SHP77 treated with DMSO at 0.1 percent for 48 hours (cell line): ENCODE measurements at places on chromosomes 3 and 15.

DNA sequence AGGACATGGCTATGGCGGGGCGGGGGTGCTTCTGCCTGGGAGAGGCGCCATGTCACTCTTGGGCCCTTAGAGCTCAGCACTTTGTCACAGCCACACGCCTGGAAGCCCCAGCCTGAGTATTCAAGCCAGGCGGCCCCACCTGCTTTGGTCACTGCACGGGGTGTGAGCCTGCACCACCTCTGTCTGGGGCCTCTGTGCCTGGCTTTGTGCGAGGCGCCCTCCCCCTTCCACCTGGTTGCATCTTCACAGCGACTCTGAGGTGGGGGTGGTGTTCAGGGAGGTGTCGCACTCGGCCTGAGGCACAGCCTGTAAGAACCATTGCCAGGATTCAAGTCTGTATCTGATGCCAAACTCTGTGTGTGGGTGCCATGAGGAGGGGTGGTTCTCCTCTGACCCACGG is 24.1 kb downstream of the ACAD9 start:
- no peak for DNase-seq

DNA sequence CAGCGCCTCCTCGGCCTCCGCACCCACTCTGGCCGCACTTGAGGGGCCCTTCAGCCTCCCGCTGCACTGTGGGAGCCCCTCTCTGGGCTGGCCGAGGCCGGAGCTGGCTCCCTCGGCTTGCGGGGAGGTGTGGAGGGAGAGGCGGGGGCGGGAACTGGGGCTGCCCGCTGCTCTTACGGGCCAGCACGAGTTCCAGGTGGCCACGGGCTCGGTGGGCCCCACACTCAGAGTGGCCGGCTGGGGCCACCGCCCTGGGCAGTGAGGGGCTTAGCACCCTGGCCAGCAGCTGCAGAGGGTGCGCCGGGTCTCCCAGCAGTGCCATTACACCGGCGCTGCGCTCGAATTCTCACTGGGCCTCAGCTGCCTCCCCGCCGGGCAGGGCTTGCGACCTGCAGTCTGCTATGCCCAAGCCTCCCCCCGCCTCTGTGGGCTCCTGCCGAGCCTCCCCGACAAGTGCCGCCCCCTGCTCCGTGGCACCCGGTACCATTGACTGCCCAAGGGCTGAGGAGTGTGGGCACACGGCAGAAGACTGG is 167.1 kb upstream of the PLSCR5 start:
- no peak for DNase-seq

DNA sequence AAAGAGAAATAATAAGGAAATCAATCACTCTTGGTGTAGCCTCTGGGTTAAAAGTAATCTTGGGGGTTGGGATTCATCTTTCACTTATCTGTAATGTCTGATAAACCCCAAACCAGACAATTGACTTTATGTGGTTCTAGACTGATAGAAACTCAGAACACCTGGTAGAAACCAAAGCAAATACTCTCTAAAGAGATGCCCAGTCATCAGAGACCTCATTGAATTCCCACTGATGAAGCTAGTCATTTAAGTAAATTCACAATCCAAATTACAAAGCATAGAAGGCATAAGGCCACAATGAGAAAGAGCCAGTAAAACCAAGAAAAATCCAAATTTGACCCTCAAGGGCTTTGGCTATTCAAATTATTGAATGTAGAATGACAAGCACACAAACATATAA is 250.6 kb downstream of the MBNL1 start:
- DNase-seq, result no peak

DNA sequence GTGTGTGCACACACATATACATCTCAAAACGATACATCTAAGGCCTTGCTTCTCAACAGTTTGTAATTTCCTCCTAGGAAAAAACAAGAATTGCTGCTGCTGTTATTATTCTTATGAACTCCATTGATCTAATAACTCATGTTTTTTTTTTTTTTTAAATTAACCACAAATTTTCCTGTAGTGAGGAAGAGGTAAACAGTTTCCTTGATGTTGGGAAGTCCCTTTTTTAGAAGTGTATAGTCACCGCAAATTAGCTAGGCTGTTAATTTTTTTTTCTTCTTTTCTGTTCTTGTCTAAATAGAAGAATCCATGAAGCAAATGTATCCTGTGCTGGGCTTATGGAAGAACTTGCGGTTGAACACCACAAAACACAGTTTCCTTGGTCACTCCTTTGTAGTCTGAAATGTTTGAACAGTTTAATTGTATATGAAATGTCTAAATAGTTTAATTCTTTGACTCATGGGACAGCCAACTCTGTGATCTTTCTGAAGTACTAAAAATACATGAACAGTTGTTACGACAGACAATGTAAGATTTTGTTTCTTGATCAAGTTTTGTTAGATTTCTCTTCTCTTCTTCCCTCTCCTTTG is 64.5 kb downstream of the MITF start:
- DNase-seq, result no peak

DNA sequence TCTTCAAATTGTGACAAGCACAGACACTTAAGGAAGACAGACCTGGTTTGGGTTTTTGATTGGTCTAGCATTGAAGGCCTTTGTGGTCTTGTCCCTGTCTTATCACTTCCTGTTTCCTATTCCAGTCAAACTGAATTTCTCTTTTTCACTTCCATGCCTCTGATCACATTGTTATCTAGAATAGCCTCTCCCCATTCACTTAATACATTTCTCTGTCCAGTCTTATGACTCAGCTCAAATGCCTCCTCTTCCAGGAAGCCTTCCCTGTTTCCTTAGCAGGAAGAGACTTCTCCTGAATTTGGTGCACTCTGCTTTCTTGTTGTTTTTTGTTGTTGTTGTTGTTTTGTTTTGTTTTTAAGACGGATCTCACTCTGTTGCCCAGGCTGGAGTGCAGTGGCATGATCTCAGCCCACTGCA is 45.5 kb downstream of the LIMD1 start:
- no peak for DNase-seq

DNA sequence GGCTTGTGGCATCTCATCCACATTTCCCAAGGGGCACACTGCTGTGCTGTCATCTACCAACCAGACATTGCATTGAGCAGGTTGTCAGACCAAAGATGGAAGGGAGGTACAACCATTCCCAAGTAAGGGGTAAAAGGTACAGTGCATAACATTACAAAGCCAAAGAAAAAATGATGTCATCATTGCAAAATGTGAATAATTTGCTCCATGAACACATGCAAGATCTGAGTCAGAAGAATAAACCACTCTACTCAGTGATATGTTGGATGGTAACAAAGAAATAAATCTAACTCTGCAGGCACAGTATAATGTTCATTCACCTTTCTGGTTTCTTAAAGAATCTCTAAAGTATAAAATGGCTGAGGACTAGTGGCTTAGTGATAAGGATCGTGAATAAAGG is 202.7 kb downstream of the MAGI1 start:
- DNase-seq, result no peak

DNA sequence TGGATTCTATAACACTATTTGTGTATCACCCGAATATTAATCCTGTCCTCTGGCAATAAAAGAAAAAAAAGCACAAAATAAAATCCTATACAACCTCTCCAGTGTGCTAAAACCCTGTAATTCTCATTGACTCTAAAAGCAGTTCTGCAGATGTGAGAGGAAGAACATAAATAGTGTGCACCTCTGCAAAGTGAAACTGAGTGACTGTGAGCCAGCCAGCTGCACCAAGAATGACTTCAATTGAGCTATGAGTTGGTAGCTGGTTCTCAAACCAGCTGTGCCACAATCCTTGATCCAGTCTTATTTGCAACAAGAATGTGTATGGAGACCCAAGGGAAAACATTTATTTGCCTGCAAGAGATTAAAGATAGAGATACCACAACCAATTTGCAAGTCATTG is 31.2 kb upstream of the COL8A1 start:
- no peak for DNase-seq

DNA sequence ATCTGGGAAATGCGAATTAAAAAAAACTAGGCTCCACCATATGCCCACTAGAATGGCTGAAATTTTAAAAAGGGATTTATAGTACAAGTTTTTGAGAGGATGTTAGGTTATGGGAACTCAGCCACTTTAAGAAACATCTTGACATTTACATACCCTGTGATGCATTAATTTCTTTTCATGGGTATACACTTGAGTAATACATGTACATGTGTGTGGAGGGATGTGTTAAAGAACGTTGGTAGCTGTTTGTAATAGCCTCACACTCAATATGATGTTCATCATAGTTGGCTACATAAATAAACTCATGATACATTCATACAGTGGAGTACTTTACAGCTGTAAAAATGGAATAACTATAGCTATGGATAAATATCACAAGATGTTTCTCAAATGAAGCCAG is 40.9 kb downstream of the MEF2A start:
- DNase-seq, result no peak

GRCh38 chr3:195102609-195103467 is 168.1 kb downstream of the XXYLT1 start:
- no peak for DNase-seq

DNA sequence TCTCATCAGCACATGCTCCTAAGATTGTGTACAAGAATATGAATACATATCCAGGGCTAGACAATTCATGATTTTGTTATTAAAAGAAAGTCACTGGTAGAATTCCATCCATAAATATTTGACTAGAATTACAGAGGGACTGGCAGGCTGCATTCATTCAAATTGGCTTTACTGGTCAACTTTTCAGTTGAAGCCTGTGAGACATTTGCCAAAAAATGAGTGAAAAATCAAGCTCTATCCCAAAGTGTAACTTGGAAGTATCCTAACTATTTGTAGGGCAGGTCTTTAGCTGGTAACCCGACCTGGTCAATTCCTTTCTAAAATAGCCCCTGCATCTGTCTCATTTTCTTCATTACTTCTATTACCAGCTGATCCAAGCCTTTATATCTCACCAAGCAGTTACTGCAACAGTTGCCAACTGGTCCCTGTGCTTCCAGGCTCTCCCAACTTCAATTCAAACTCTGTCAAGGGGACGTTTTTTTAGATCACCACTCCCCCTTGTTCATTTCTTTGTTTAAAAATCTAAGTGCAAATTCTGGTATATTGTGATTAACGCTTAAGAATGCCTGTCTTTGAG is 173.1 kb upstream of the TBL1XR1 start:
- no peak for DNase-seq

GRCh38 chr3:158430448-158430847 is 140.5 kb upstream of the MLF1 start:
- DNase-seq, result no peak

- no peak for DNase-seq
Measured at GRCh38 chr15:27683121-27683520, 416.0 kb downstream of the OCA2 start.

GRCh38 chr15:25600751-25601150 is 161.9 kb upstream of the UBE3A start:
- DNase-seq, result no peak

DNA sequence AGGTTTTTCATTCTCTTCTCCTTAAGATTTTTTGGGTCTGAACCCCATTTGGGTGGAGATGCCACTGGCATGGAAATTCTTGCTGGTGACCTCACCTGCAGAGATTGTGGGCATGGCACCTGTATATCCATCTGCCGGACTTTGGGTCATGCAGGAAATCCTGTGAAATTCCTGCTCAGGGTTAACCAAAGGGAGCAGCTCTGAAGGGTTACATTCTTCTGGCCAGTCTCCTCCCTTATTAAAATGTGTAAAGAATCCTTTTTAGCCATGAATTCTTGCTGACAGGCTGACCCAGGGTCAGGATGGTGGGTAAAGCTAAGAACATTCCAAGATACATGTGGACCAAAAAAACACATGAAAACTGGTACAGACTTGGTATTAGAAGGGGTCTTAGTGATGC is 27.4 kb downstream of the ARHGEF26 start:
- DNase-seq, result no peak

- no peak for DNase-seq
Measured at GRCh38 chr3:39146083-39146501, 7.3 kb downstream of the CSRNP1 start.

GRCh38 chr3:14141602-14142341 is 16.9 kb downstream of the TMEM43 start:
- no peak for DNase-seq

GRCh38 chr15:65132878-65133547 is 595 bp downstream of the PDCD7 start:
- no peak for DNase-seq

- DNase-seq, result no peak
Measured at GRCh38 chr15:70763950-70764730, 782 bp upstream of the UACA start.

DNA sequence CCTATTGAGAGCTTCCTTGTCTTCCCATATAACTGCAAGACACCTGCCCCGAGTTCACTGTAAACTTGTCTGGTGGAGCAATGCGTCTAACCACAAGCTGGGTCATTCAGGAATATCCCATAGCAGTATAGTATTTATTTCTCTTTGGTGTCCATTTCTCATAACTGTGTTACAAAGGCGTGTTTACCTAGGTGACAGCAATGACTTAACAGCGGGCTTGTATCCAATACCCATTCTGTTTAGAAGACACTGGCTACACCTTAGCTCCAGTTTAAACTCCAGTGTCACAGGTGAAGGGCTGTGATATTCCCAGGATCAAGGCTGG is 24.3 kb downstream of the ATP10A start:
- DNase-seq, result no peak

DNA sequence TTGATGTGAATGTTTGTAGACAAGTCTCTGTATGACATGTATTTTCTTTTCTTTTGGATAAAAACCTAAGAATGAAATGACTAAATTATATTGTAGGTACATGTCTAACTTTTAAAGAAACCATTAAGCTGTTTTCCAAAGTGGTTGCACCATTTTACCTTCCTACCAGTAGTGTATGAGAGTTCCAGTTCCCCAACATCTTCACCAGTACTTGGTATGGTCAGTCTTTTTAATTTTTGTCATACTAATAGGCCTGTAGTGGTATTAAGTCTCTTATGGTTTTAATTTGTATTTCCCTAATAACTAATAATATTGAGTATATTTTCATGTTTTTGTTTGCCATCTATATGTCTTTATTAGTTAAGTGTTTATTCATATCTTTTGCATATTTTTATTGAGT is 244.0 kb upstream of the LRRFIP2 start:
- no peak for DNase-seq

DNA sequence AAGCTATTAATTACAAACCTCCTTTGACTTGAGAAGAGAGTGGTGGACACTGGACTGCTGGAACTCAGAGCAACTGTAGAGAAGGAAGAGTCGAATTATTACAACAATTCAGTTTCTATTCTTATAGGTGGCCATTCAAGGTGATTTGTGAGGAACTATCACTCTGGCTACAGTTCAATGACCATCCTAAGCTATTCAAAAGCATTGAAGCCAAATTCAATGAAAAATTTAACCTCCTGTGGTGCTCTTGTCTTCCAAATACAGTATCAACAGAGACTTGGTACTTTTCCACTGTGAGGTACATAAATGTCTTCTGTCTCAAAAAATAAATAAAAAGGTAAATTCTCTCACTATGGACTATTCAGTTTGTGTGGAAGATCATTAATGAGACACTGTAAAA is 513.3 kb upstream of the SEMA6D start:
- DNase-seq, result no peak

GRCh38 chr3:126341755-126342150 is 15.5 kb downstream of the KLF15 start:
- DNase-seq, result no peak
